Activated CD4-positive, alpha-beta T cell treated with anti-CD3 and anti-CD28 coated beads for 36 hours (primary cell): ENCODE measurements at places on chromosomes 1 and 21. TPM values are rescaled to one million over a fixed set of nuclear protein-coding genes. Genes with fewer than 3 reads are reported as not detected.

GRCh38 chr1:87720561-87720960, 391.9 kb downstream of the LMO4 start:
- H3K4me3 ChIP-seq, result no peak overlapping the region
- no peaks in the 10 kb centered on the region for H3K36me3 ChIP-seq
- H3K27me3 ChIP-seq, result no peaks in the 10 kb centered on the region
- no peak overlapping the region for H3K27ac ChIP-seq
- no peaks in the 10 kb centered on the region for H3K4me1 ChIP-seq
- DNase-seq, result no peak

S100A9 gene
- not detected for total RNA-seq

GRCh38 chr1:232629250-232630046, 485 bp downstream of the SIPA1L2 start:
- peaks cover 33% of the 10 kb centered on the region for H3K4me1 ChIP-seq
- peak; percentile 51 for DNase-seq
- H3K27ac ChIP-seq, result peak overlapping the region; percentile 80
- peak overlapping the region; percentile 73 for H3K4me3 ChIP-seq

MIXL1 gene
- not detected for total RNA-seq

DNA sequence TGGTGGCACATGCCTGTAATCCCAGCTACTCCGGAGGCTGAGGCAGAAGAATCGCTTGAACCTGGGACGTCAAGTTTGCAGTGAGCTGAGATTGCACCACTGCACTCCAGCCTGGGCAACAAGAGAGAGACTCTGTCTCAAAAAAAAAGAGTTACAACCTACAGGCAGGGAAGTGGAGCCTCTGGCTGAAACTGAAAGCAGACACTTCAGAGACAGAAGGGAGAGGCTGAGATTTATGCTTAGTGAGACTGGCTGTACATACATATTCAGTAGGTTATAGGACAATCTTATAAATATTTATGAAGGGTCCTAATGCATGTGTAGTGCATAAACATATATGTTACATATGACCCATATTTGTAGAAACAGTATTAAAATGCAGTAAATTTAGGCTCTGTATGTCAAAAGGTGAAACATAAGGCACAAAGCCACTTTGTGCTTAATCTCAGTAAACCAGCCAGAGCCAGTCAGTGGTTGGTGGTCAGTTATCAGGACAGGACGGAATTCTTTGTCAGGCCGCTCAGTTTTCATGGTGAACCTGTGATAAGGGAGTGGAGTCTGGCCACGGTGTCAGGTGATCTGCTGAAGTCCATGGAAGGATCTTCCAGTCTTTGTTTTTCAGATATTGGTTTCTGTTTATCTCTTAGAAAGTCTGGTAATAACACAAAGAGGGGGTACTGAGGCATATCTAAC, 13.7 kb downstream of the RHEX start:
- H3K4me1 ChIP-seq, result peaks cover 10% of the 10 kb centered on the region
- peaks cover 7% of the 10 kb centered on the region for H3K27me3 ChIP-seq
- no peak overlapping the region for H3K27ac ChIP-seq
- peak; percentile 15 for DNase-seq
- no peak overlapping the region for H3K4me3 ChIP-seq

GRCh38 chr1:56477164-56478111, 101.9 kb downstream of the PLPP3 start:
- H3K4me3 ChIP-seq, result no peak overlapping the region
- no peak overlapping the region for H3K27ac ChIP-seq
- no peaks in the 10 kb centered on the region for H3K36me3 ChIP-seq
- no peak for DNase-seq
- no peaks in the 10 kb centered on the region for H3K4me1 ChIP-seq

SFT2D2 gene
- 42.3 TPM for total RNA-seq

DNA sequence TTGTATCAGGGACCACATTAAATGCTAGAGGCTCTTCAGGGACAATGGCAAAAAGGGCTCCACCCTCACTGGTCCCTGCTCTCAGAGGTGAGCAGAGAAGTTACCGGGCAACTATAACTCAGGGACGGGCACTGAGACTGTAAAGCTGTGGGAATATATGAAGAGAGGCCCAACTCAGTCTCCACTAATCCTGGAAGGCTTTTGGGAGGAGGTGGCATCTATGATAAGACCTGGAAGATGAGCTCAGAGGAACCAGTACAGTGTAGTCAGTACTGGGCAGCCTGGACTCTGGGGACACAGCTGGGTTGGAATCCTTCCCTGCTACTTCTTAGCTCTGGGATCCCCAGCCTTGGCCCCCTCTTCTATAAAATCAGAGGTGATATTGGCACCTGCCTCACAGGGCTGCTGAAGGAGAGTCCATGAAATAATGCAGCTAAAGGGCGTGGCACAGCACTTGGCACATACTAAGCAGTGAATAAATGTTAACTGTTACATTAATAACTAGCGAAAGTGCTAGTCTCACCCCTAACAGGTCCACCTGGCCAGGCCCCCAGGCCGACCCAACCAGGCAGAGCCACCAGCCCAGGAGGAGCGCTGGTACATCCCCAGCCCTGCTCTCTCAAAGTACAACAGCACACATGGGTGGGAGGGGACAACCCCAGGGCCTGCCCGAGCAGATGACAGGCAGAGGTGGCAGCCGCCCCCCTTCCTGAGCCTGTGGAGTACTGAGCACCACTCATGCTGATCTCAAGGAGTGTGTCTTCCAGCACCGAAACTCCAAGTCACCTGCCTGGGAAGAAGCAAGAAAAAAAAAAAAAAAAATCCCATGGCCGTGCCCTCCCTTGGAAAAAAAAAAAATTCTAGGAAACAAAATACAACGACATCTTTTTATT, 62.7 kb downstream of the CASZ1 start:
- H3K27me3 ChIP-seq, result no peaks in the 10 kb centered on the region
- no peaks in the 10 kb centered on the region for H3K36me3 ChIP-seq
- no peak overlapping the region for H3K27ac ChIP-seq
- DNase-seq, result peak; percentile 86
- no peak overlapping the region for H3K4me3 ChIP-seq

CTPS1 gene
- 106 TPM for total RNA-seq

DNA sequence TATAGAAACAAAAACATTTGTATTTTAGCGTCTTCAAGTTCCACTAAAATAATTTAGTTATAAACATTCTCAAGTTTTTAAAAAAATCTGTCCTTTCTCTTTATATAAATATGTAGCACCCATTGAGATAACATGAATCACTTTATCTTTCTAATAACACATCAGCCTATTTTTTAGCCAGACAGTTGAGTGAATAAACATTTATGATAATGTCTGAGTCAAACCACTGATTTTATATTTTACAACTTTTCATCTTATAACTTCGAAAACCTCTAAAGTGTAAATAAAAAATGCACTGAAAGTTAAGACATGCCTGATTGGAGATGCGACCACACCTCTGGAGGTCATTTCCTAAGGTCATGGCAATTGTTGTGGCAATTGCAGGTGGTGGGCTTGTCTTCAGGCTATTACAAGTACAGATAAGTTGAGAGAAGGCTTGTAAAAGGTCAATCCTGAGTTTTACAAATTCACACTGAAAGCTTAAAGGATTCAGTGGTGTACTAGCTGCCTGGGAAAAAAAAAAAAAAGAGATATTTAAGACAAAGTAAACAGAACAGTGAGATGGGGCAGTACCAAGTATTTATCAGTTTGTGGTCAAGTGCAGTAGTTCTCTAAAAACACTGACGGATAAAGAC, 67.0 kb downstream of the INTS7 start:
- H3K27me3 ChIP-seq, result no peaks in the 10 kb centered on the region
- no peak for DNase-seq
- peaks cover 39% of the 10 kb centered on the region for H3K36me3 ChIP-seq
- H3K27ac ChIP-seq, result no peak overlapping the region
- no peaks in the 10 kb centered on the region for H3K4me1 ChIP-seq

AMY1A gene
- not detected for total RNA-seq

GMEB1 gene
- total RNA-seq, result 25.4 TPM

OR2L13 gene
- not detected for total RNA-seq

PKP1 gene
- total RNA-seq, result not detected

NBPF20 gene
- 1.2 TPM for total RNA-seq

GRCh38 chr1:40774266-40774998, 9.2 kb upstream of the KCNQ4 start:
- H3K36me3 ChIP-seq, result peaks cover 38% of the 10 kb centered on the region
- H3K4me1 ChIP-seq, result no peaks in the 10 kb centered on the region
- no peaks in the 10 kb centered on the region for H3K27me3 ChIP-seq
- peak; percentile 81 for DNase-seq
- H3K4me3 ChIP-seq, result no peak overlapping the region
- H3K27ac ChIP-seq, result no peak overlapping the region

TRABD2B gene
- not detected for total RNA-seq

- H3K4me3 ChIP-seq, result no peak overlapping the region
- no peak for DNase-seq
- no peaks in the 10 kb centered on the region for H3K4me1 ChIP-seq
- H3K27me3 ChIP-seq, result no peaks in the 10 kb centered on the region
Measured at GRCh38 chr1:16085522-16085921, 12.1 kb upstream of the FAM131C start.

DNA sequence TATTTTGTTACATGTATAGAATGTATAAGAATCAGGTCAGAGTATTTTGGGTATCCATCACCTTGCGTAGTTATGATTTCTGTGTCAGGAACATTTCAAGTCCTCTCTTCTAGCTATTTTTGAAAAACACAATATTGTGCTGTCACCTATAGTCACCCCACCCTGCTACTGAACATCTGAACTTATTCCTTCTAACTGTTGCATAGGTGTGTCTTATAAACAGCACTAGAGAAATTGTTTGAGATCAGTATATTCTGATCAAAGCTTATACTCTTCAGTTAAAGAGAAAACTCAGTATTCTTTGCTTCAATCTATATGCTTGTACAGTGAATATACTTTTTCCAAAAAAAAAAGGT, 96.0 kb downstream of the ASH1L start:
- DNase-seq, result no peak
- peaks cover 22% of the 10 kb centered on the region for H3K36me3 ChIP-seq
- H3K4me1 ChIP-seq, result peaks cover 52% of the 10 kb centered on the region
- H3K4me3 ChIP-seq, result no peak overlapping the region
- H3K27me3 ChIP-seq, result no peaks in the 10 kb centered on the region

CEP350 gene
- total RNA-seq, result 42.1 TPM

ROR1 gene
- not detected for total RNA-seq

GRCh38 chr1:152000964-152001630, 7.4 kb upstream of the S100A10 start:
- no peak overlapping the region for H3K27ac ChIP-seq
- H3K4me3 ChIP-seq, result no peak overlapping the region
- peaks cover 2% of the 10 kb centered on the region for H3K27me3 ChIP-seq
- H3K4me1 ChIP-seq, result peaks cover 7% of the 10 kb centered on the region
- H3K36me3 ChIP-seq, result no peaks in the 10 kb centered on the region

DNA sequence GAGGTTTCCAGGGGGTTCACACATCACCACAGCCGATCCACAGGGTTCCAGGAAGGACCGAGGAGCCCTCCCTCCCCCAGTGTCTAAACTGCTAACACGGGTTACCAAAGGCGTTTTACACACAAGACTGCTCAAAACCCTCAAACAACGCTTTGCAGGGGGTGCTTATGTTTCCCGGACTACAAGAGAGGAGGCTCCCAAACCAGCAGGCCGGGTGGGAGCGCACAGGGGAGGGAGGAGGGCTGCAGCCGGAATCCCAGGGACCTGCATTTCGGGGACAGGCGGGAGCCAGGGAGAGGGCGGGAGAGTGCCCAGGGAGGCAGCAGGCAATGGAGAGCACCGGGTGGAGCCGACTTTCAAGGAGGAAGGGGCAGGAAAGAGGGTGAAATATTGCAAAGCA, 50.8 kb downstream of the ACBD3 start:
- H3K4me3 ChIP-seq, result no peak overlapping the region
- no peak overlapping the region for H3K27ac ChIP-seq
- no peaks in the 10 kb centered on the region for H3K4me1 ChIP-seq
- no peak for DNase-seq
- no peaks in the 10 kb centered on the region for H3K36me3 ChIP-seq

DNA sequence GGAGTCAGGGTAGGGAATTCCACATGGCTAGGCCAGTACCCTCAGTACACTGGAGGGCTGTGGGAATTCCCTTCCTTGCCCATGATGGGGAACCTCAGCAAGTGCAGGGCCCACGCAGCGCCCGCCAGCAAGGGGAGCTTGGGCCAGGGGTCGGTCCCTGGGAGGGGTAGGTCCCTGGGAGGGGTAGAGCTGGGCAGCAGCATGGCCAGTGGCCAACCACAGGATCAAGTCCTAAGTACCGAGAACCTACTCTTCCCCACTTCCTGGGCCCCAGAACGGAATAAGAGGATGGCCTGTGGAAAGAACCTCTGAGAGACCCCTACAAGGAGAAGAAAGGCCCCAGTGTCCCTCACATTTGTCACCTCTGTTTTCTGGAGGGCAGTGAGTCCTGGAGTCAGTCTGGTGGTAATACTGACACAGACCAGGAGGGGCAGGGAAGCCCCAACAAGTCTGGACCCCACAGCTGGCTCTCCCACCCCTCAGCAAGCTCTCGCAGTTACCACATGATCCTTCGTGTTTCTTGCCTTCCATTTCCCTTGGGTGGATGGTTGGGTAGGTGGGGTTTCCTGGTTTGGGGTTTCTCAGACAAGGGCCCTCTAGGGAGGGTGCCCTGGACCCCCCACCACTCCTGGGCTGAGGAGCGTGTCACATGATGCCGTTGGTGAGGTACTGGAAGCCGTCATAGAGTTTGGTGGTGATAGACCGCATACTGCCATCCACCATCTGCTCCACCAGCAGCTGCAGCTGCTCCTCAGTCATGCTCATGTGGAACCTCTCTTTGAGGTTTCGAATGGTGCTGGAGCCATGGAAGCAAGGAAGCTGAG, 10.3 kb downstream of the ZNF687 start:
- H3K4me3 ChIP-seq, result no peak overlapping the region
- peaks cover 37% of the 10 kb centered on the region for H3K36me3 ChIP-seq
- peak overlapping the region; percentile 55 for H3K27ac ChIP-seq
- no peak for DNase-seq
- H3K4me1 ChIP-seq, result no peaks in the 10 kb centered on the region
- H3K27me3 ChIP-seq, result no peaks in the 10 kb centered on the region

RBP7 gene
- not detected for total RNA-seq

DNA sequence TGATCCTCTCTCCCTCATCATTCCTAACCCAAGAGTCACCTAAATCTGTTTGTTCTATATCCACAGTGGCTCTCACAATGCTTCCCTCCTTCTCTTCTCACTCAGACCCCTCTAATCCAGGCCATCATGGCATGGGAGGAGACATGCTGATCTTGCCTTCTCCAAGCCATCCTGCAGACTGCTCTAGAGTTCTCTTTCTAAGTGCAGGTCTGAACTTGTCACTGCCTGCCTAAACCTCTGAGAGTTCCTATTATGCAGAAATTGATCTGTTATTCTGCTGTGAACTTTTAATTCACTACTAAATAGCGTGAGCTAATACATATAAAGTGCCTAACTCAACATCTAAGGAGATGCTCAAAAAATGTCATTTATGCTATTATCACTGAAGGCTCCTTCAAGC, 26.8 kb downstream of the LAMC2 start:
- H3K27ac ChIP-seq, result no peak overlapping the region
- peaks cover 3% of the 10 kb centered on the region for H3K4me1 ChIP-seq
- DNase-seq, result no peak
- no peak overlapping the region for H3K4me3 ChIP-seq
- peaks cover 9% of the 10 kb centered on the region for H3K27me3 ChIP-seq
- H3K36me3 ChIP-seq, result no peaks in the 10 kb centered on the region

- no peaks in the 10 kb centered on the region for H3K36me3 ChIP-seq
- H3K4me3 ChIP-seq, result no peak overlapping the region
- H3K27me3 ChIP-seq, result peaks cover 28% of the 10 kb centered on the region
Measured at GRCh38 chr1:29417971-29418370, 181.6 kb downstream of the PTPRU start.
